ENCODE measurements at places on chromosomes 4 and X.
A peak's percentile ranks its signal among the peaks of the same experiment; 100 is the strongest.

DNA sequence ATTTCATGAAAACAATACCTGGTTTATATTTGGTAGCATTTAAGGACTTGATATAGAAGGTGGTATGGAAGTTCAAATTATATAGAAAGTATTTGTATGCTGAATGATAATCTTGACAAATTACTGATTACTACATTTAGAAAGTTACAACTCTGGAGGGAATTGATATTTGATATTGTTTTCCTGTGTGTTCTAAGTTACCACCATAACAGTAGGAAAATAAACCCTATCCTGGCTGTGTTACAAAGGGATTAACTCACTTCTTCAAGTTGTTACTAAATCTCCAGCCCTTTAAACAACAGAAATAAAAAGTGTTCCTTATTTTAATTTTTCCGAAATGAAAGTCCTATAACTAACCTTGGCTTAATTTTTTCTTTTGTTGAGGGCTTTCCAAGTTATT is 36.6 kb downstream of the FHL1 start:
- no peak for ATAC-seq

DNA sequence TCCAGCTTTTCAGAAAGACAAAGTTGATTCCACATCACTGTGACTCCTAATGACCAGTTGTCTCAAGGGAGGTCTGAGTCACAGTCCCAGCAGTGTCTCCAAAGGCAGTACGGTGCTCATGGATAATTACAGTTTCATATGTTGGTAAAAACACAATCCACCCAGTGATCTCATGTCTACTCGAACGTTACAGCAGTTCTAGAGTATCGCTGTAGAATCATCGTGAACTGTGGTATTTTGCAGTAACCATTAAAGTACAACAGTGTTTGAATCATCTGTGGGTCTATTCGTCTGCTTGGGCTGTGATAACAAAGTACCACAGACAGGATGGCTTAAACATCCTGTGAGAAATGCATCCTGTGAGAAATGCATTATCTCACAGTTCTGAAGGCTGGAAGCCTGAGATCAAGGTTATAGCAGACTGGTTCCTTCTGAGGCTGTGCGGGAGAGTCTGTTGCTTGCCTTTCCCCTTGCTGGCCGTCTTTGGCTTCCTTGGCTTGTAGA is 121.1 kb upstream of the SORBS2 start:
- peak; percentile 68 for ATAC-seq

DNA sequence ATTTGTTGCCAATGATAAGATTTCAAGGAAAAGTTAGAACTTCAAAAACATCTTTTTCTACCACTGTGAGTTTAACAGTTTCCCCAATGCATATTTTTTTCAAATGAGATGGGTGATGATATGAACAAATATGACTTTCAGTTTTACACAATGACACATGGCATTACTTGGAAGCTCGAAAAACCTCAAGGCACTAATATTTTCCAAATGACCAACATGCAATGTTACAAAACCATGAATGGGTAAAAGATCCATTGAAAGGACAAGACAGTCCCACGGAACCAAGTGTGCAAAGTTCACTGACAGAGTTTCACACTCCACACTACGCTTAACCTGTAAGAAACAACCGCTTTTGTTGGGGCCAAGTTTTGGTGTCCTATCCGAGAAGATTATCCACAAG is 84.5 kb downstream of the CD99L2 start:
- ATAC-seq = no peak

GRCh38 chr4:73751166-73751565 is 10.8 kb downstream of the CXCL8 start:
- ATAC-seq = no peak

GRCh38 chr4:137572163-137572562 is 39.9 kb upstream of the PCDH18 start:
- ATAC-seq = no peak

DNA sequence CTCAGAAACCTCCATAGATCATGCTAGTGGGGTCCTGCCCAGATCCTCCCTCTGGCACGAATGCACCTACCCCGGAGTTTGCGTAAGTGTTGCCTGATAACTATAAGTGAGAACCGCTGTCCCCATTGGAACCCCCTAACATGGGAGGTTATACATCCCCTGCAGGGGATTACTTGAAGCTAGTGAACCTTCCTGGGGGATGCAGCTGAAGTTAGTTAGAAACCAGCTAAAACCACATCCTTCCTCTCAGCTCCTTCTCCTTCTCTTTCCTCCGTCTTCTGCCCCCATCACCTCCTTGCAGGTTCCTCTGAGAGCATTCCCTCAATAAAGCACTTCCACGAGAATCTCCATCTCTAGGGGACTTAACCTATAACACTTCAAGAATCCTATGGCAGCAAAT is 95.0 kb downstream of the ZNF827 start:
- no peak for ATAC-seq

DNA sequence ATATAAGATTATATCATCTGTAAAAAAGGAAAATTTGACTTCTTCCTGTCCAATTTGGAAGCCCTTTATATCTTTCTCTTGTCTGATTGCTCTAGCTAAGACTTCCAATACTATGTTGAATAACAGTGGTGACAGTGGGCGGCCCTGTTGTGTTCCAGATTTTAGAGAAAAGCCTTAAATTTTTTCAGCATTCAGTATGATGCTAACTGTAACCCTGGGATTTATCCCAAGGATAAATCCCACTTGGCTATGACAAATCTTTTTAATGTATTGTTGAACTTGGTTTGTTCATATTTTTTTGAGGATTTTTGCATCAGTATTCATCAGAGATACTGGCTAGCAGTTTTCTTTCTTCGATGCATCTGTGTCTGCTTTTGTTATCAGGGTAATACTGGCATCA is 217.2 kb upstream of the ARSJ start:
- ATAC-seq = no peak

DNA sequence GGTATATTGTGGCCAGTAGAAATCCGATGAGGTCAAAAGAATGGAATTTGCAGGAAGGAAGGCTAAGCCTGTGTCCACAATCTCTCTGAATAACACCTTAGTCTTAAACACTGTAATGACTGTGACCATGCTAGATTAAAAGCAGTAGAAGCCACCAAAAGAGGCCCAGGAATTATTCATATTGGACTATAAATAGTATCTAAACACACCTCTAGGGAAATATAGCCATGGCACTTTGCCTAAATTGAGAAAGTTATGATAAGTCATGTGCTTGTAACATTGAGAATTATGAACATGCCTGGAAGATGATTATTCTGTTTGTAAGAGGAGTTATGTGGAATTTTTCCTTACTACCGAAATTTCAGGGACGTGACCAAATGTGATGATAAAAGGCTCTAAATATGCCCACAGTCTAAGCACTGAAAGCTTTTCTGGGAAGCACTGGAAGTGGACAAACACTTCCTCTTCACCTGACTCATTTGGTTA is 298.5 kb downstream of the KCTD8 start:
- ATAC-seq = no peak

- peak; percentile 82 for ATAC-seq
Observed at GRCh38 chr4:48578132-48578968, 88.3 kb downstream of the ZAR1 start.

DNA sequence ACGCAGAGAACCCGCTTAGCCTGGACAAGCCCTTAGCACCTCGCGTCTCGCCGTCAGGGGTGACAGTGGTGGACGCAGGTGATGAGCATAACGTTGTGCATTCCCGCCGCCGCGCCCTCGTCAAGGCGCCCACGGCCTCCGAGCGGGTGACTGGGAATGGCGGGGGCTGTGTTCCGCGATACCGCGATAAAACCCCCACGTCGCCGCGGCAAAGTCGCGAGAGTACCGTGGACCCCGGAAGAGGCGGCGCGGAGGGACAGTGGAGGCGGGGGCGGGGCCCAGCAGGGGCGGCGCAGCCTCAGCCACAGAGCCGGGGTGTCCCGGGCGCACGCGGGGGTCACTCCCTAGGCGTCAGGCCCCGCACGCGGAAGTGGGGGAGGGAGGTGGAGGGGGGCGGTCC is 53.8 kb downstream of the ZFYVE28 start:
- ATAC-seq = peak; percentile 78

DNA sequence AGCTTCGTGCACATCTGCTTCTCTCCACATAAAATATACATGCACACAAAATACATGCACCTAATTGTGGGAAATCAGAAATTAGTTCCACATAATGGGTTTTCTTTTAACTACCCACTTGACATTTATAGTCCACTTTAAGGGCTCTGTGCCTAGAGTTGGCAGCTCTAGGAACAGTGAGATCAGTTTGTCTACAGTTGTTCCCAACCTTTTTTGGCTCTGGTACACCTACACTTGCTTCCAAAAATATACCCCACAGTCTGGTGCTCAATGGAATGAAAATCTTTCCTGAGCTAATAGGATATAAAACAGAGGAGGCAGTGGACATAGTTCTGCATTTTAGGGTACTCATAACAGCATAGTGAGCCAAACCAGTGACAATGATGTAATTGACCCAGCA is 36.1 kb downstream of the HDAC8 start:
- peak; percentile 58 for ATAC-seq

DNA sequence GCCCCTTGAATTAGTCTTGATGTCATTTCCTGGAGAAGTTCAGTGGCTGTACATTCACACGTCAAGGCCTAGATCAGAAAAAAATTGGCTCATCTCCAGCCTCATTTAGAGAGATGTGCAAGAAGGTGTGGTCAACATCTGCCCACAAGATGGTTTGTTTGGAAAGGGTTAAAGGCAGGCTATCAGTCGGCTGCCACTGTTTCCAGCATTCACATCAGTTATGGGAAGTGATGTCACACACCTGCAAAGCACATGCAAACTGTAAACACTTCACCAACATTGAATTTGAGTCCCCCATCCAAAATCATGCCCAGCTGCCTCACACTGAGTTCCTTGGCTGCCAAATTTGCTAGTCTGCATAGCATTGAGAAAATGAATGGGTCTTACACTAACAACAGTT is 498.3 kb upstream of the INTU start:
- ATAC-seq = no peak

GRCh38 chr4:161350946-161351345 is 812.9 kb downstream of the FSTL5 start:
- no peak for ATAC-seq

DNA sequence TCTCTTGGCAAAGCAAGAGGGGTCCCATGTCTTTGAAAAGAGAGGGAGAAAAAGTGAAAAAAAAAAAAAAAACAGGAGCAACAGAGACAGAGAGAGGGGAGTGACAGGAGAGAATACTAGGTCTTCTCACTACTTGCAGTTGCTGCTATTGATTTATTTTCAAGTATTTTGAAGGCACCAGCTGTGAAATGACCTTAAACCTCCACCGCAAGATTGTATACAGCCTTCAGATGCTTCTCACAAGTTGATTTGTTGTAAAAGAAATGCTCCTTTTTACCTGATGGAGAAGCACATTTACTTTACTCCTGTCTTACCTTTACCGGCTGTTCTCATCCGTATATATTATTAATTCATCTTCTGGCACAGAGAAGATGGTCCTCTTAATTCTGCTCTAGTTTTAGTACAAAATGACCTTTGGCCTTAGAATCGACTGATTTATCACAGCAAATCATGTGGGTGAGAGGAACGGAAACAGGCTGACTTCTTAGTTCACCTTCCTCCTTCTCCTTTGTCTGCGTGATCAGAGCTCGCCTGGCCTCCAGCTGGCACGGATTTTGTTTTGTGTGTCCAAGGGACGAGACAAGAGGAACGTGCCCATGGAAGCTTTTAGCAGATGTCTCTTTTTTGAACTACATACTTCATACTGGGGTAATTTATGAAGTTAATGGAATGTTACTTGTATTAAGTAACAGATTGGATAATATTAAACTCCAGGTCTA is 82.4 kb upstream of the PACRGL start:
- ATAC-seq = peak; percentile 63
